NCI-H187 treated with DMSO at 0.1 percent for 48 hours (cell line): ENCODE measurements at places on chromosomes 5 and 9.

DNA sequence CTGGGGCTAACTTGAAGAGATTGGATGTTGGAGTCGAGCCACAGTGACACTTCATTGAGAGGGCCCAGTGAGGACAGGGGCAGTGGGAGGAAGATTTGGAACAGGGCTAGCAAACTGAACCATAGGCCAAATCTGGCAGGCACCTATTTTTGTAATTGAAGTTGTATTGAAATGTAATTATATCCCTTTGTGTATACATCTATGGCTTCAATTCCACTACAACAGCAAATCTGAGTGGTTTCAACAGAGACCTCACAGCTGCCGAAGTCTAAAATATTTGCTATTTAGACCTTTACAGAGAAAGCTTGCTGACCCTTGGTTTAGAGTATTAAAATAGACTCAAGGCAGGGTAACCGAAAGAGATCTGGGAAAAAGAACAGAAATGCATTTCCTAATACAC is 4.7 kb upstream of the TNFSF8 start:
- DNase-seq: no peak

- DNase-seq: no peak
Measured at GRCh38 chr5:123476731-123477130, 35.2 kb upstream of the CSNK1G3 start.

DNA sequence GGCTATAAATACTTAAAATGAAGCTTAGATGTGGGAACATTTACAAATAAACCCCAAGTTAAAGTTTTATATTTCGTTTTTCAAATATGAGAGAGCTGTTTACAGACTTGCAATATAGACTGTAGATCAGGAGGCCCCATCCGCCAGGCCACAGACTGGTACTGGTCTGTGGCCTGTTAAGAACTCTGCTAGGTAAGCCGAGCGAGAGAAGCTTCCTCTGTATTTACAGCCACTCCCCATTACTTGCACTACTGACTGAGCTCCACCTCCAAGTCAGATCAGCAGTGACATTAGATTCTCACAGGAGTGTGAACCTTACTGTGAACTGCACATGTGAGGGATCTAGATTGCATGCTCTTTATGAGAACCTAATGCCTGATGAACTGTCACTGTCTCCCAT is 561.4 kb upstream of the FAM174A start:
- DNase-seq: no peak

- no peak for DNase-seq
Measured at GRCh38 chr5:52521236-52521635, 266.5 kb upstream of the ITGA1 start.
